Uterine smooth muscle cell (primary cell): ENCODE measurements at places on chromosomes 4 and X. TPM values are rescaled to one million over a fixed set of nuclear protein-coding genes. Genes with fewer than 3 reads are reported as not detected.

SUPT20HL1 gene
- 0.11 and 0.12 TPM in 2 replicates for total RNA-seq

C1QTNF7 gene
- 0.12 and 0.33 TPM in 2 replicates for total RNA-seq

PDCL2 gene
- not detected in 2 replicates for total RNA-seq

TMEM35A gene
- 3.8 and 5.9 TPM in 2 replicates for total RNA-seq

SLC4A4 gene
- total RNA-seq: 2.0 and 9.6 TPM in 2 replicates

PRDM5 gene
- total RNA-seq: 23.5 and 25.0 TPM in 2 replicates

NPY1R gene
- under 0.01 TPM in 2 replicates for total RNA-seq

SLC10A3 gene
- total RNA-seq: 15.9 and 17.5 TPM in 2 replicates
